ENCODE measurements at places on chromosomes 12 and 14. TPM values are rescaled to one million over a fixed set of nuclear protein-coding genes. Genes with fewer than 3 reads are reported as not detected.

Gene CD163L1
- not detected for total RNA-seq

Gene MSRB3
- 147 TPM for total RNA-seq

GRCh38 chr12:104426926-104427546, 29.7 kb upstream of the CHST11 start:
- DNase-seq = no peak

DNA sequence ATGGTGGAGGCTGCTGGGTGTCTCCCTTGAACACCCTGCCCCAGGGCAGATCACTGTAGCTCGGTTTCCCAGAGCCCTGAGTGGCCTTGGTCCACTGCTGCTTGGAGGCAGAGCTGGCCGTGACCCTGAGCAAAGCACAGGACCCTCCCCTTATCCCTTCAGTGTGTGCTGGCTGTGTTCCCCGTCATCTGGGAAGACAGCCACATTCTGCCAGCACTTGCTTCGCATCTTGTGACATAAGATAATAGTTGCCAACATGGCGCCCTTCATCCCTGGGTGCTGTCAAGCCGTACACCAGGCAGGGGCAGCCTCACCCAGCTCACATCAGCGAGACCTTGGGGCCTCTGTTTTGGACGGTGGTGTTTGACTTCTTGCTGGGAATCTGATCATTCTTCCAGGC, 12.1 kb upstream of the ALDH2 start:
- DNase-seq = no peak
